ENCODE measurements at places on chromosomes 2 and 18.

- DNase-seq, result peak; percentile 62
Observed at GRCh38 chr2:111897924-111898702, at the start of gene MERTK. MERTK (plus strand) TSS chr2:111898607; CDS start chr2:111898736, 129 bp downstream.

DNA sequence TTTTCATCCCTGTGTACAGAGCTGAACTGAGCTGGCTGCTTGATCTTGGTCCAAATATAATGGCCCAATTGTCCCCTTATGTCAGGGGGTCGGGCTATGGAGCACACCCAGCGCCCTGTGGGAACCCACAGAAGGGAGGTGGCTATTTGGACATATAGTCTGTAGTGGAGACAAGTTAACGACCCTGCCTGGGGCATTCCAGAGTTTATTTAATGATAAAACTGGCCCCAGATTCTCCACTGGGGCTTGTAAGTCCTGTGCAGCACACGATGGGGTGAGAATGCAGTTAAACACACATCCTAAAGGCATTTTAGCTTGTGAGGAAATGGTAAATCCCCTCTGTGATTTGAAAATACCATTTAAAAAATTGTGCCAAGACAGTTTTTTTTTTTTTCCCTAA lies 72.9 kb downstream of the QPCT start:
- no peak for DNase-seq

- no peak for DNase-seq
Observed at GRCh38 chr2:71685941-71686611, 232.7 kb downstream of the DYSF start.

DNA sequence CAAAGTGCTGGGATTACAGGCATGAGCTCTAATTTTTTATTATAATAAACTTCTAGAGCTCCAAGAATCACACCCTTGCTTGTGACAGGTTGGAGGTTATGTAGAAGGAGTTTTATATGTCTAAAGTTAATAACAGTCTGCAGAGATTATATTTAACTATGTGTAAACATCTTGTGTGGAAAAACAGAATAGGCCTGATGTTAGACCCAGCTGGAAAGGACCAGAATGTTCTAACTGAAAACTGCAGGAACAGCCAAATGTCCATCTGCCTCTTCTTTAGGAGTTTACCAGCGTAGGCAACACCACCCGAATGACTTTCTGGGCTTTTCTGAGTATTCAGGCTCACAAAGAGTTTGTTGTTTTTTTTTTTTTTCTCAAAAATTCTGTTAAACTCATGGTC lies 67.1 kb upstream of the CDCA7 start:
- no peak for DNase-seq

DNA sequence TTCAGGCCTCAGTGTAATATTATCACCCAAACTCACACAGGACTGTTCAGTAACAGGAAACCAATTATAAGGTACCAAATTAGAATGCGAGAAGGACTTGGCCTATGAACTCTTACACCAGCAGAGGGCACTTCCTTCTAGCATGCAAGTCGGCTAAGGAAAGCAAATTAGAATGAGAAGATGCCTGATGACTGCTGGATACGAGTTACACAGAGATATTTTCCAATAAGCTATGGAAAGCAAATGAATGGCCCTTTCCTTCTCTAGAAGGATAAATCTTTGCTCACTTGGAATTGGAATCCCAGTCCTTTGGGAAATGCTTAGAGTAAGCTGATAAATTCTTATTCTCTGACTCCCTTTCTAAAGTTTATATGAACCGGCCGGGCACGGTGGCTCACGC lies 109.8 kb downstream of the AP1S3 start:
- no peak for DNase-seq

DNA sequence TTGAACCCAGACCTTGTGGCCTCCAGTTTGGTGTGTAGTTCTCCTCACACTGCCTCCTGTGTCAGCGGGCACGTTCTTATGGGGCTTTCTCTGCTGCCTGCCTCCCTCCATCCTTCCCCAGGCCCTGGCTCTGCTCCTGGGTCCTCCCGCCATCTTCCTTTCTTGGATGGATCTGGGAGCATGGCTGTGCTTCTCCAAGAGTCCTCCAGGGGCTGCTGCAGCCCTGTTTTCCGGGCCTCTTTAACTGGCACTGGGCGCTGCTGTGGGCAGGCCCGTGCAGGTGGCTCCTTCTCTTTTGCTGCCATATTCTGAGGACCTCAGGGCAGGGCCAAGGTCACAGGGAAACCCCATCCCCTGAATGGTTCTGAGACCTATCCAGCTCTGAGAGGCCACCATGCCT lies 17.8 kb downstream of the THNSL2 start:
- DNase-seq, result no peak

DNA sequence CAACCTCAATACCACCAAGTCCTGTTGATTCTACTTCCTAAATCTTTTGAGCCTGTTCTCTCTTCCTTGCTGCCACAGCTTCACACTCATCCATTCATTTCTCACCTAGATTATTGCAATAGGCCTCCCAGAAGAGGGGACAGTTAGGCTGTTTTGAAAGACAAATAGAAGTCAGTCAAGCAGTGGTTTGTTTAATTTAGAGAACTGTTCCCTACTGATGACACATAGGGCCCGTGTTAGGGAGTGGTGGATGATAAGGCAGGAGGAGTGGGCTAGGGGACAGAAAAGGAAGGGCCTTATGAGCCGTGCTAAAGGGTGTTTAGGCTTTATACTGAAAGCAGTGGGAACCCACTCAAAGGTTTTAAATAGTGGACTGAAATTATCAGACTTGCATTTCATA lies 59.6 kb upstream of the ZFP36L2 start:
- DNase-seq, result no peak

DNA sequence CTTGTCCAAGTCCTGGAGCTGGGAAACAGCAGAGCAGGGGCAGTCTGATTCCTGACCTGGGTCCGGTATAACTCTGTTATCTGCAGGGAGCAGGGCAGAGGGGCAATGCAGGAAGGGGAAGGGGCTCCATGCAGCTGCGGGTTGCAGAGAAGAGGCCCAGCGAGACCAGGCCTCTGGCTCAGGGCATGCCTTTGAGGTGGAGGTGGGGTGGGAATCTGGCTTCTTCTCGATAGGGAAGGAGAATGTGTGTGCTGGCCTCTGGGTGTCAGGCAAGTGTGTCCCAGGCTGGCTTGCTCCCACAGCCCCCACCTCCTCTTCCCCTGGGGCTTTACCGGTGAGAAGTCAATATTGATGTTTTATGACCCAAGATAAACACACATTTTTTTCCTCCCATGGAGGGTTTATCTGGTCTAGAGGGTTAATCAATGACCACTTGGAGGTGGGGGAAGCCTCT lies 187.1 kb upstream of the HAAO start:
- no peak for DNase-seq

- no peak for DNase-seq
Observed at GRCh38 chr2:120305937-120306490, 39.9 kb upstream of the INHBB start.

- DNase-seq, result no peak
Observed at GRCh38 chr2:45889620-45890370, 238.3 kb downstream of the PRKCE start.

- no peak for DNase-seq
Observed at GRCh38 chr2:152334701-152335015, 316 bp upstream of the FMNL2 start.

- no peak for DNase-seq
Observed at GRCh38 chr2:219171231-219171651, 1.4 kb upstream of the SLC23A3 start.

DNA sequence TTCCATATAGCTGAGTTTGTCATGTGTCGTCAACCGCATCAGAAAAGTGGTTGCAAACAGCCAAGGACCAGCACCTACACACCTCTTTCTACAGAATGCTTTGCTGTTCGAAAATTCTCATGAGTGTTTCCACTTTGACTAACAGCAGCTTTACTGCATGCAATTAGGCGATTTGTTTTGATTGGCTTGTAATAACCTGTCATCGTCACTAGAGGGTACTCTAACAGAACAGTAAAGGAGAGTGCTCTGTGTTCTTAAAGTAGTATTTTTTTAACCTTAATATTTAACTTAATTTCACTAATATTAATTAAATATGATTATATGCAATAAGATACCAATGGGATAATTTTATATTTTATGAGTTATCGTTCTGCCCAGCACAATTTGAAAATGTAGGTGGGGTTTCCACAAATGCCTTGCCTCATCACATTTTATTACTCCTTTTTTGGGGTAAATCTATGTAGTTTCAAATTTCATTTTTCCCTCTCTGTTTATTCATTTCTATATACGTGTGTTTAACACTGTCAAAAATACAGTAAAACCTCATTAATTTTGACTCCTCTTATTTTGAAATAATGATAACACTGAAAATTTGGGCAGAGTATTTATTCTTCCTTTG lies 502.2 kb downstream of the NRXN1 start:
- no peak for DNase-seq

DNA sequence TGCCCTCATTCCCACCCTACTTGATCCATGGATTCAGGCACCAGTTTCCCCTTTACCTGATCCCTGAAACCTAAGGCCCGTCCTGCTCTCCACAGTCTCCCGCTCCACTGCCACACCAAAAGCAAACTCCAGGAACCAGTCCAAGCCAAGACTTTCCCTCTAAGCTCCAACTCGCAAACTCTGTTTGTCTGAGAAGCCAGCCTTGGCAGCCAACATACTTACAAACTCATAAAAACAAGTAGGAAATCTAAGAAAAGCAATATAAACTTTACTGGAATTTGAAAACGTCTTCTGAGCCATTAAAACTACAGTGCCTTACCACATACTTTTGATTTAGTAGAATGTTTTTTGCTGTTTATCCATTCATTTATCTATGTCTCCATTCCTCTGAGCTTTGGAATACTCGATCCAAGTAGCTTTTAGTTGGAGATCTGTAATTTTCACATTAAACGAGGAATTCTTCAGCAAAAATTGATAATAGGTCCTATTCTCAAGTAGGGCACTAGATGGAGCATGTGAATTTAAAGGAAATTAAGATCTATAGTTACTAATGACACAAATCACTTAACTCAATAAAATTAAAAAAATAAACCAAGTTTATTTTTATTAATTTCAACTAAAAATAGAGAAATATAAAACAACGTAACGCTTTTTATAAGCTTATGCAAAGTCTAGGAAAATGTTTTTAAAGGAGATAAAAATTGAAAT lies 199.7 kb downstream of the MYO3B start:
- DNase-seq, result no peak

GRCh38 chr18:389658-390357 lies 110.7 kb downstream of the COLEC12 start:
- no peak for DNase-seq

GRCh38 chr2:49332415-49332814 lies 178.1 kb upstream of the FSHR start:
- DNase-seq, result no peak

DNA sequence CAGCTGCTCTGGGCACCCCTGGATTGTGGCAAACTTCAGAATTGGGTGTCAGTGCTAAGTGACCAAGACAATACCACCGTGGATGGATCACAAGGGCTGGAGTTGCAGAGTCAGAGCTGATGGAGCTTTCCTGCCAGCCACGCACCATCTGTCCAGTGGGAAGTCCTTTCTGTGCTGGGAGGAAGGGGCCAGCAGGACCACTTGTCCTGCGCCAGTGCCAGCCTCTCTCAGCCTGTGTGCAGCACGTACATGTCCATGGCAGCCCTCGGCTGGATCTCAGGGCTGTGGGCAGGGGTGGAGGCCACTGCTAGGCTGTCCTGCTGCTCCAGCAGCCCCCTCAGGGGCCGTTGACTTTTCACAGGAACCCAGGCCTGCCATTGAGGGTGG lies 33.3 kb downstream of the RAB31 start:
- no peak for DNase-seq

GRCh38 chr2:165970663-165971062 lies 17.1 kb upstream of the TTC21B start:
- no peak for DNase-seq

DNA sequence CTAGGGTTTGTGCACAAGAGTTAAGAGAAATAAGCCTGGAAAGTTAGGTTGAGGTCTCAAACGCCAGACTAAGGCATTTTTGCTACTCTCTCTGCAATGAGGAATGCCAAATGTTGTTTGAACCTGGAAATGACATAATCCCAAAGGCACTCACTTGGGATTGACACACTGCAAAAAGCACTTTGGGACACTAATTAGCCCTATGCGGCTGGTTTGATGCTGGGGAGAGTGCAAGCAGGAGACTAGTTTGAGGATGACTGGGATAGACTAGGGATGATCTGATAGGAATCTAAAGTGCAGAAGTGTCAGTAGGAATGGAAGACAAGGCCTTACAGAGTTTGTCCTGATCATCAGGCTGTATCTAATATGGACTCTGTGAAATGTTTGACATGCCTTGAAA lies 469.0 kb downstream of the SLC4A3 start:
- DNase-seq, result no peak

DNA sequence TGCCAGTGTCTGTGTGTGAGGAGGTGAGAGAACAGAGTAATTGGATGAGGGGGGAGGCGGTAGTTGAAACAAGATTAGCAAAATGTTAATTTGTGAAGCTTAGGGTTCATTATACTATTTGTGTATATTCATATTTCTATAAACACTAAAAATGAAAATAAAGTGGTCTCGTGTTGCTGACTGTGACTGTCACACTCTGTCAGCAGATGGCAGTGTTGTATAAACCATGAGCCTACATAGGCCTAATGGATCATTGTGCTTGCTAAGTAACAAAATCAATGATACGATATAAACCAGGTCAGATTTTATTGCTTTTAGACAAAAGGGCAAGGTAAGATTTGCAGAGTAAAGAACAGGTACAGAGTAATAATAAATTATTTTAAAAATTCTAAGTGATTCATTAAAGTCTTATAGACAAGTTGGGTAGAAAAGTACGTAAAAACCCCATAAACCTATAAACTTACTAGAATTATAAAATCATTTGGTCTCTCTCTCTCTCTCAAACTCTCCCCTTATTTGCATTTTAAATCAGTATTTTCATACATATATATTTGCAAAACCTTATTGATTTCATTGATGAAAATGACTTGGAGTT lies 182.7 kb downstream of the RPIA start:
- peak; percentile 30 for DNase-seq

DNA sequence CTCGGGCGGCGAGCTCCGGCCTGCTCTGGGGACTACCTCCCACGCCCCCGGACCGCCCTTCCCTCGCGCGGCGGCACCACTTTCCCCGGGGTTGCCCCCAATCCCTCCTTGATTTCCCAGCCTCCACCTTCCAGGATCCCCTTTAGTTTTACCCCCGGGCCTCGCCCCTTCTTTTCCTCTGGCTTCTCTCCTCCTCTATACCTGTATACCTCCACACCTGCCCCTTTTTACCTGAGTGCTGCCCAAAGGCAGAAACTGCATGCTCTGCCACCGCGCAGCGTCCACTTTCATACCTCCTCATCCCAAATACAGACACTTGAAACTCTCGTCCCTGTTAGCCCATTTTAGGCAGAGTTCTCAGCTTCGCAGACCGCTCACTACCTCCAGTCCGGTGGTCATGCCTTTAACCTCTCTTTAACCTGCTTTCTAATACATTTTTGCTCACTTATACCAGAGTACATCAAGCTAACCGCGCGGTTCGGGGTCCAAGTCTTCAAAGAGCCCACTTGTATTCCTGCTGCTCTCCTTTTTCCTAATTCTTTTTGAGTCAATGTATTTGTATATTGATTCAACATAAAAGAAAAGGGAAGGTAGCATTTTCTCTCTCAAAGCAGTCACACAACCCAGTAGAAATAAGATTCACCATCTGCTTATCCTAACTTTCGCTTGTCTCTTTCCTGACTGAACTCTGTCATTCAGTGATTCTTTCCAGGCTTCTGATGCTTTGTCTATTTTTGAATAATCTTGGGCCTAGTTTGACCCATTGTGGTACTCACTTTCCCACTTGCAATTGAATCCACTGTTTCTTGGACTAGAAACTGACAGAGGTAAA lies 901 bp downstream of the SPOPL start:
- no peak for DNase-seq

Data from stimulated activated CD4-positive, alpha-beta T cell treated with anti-CD3 and anti-CD28 coated beads, Interleukin-2, amount 100 ng/mL, for 24 hours (primary cell).